ENCODE measurements at places on chromosomes 16 and 17.

DNA sequence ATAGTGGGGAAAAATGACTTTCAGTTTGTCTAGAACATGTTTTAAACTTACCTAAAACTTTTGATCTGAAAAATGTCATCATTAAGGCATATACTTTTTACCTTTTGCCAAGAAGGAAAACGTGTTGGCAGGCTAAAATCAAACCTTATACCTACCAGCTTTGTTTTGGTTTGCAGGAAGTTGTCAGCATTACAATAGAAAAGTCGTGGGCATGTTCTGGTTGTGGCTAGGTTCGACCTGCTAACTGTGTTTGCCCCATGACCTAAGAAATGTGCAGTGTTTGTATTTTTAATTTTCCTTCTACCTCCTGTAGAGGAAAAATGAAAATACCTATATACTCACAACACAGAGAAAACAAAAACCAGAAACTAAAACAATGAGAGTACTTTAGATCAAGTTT lies 13.0 kb downstream of the SKAP1 start:
- DNase-seq = no peak

DNA sequence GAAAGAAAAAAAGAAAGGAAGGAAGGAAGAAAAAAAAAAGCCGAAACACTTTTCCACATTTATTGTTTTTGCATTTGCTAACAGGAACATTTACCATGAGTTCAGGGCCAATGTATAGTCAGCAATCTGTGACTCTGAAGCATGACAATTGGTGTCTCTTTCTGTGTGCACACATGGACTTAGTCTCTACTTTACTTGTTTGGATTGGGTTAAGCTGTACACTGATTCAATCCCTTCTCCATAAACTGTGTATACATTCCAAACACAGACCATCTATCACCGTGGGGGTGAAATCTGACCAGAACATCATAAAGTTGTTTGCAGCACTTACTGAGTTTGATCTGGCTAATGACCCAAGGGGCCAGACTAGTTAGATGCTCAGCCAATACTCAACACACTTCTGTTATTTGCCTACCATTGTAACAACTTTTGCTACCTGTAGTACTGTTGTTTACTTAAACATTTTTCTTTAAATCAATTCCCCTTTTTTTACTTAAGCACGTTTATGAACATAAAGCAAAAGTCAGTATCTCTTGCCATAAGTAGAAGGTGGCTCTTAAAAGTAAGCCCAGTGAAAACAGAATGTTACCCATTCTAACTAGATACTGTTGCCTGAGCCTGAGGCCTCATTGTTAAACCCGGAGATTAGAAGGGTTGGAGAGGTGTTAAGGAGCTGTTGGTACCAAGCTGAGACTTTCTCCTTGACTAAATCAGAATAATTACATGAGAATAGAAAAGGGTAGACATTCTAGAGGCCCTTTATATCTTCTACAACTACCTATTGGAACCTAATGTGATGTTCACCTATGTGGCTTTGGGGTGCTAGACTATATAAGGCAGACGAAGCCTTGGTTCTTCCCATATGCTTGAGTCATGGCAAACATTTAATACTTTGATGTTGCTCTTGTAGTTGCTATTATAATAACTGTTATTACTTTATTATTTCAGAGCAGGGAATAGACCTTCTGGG lies 41.8 kb downstream of the SCNN1B start:
- DNase-seq = no peak

GRCh38 chr17:66399441-66399840 lies 97.0 kb downstream of the PRKCA start:
- DNase-seq = peak; percentile 30

DNA sequence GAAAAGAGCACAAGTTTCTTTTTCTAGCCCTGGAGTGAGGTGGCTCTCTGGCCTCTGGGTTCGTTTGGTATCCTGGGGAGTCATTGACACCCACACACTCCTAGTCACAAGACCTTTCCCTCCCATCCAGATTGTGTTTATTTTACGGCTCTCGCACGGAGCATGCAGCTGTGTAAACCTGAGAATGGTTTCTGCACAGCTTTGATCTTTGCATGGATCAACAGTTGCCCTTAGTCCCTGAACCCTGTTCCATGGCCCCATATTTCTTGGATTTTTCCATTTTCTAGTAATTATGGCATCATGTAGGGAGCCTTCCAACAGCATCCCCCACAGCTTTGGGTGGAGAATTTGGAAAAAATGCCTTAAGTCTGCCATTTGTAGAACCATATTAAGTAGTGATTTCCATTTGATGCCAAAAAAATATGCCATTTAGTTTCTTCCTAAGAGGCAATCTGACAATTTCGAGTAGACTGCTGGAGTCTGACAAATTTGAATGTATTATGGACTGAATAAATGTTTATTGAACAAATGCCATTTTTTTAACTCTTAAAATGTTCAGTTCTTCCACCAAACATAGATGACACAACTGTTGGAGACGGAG lies 197.7 kb downstream of the WWOX start:
- DNase-seq = no peak

DNA sequence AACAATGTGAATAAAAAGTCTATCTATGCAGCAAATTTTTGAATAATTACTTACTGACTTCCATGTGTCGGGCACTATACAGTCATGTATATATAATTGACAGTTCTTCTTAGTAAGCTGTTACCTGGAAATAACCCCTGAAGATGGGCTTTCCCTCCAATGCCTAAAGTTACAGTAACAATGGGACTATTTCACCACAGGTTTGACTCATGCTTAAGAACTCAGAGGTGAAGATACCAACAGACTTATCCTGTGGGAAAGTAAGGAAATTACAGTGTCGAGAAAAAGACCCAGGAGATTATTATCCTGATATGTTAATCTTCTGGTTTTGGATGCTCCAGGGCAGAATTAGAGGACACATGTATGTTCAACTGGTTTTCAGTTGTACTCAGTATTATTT lies 601.5 kb upstream of the SOX9 start:
- DNase-seq = no peak

- no peak for DNase-seq
Observed at GRCh38 chr17:76690596-76691280, 20.0 kb downstream of the MXRA7 start.

GRCh38 chr17:41909088-41909487 lies 9.7 kb downstream of the ACLY start:
- no peak for DNase-seq
